ENCODE measurements at places on chromosomes 7 and 10.

DNA sequence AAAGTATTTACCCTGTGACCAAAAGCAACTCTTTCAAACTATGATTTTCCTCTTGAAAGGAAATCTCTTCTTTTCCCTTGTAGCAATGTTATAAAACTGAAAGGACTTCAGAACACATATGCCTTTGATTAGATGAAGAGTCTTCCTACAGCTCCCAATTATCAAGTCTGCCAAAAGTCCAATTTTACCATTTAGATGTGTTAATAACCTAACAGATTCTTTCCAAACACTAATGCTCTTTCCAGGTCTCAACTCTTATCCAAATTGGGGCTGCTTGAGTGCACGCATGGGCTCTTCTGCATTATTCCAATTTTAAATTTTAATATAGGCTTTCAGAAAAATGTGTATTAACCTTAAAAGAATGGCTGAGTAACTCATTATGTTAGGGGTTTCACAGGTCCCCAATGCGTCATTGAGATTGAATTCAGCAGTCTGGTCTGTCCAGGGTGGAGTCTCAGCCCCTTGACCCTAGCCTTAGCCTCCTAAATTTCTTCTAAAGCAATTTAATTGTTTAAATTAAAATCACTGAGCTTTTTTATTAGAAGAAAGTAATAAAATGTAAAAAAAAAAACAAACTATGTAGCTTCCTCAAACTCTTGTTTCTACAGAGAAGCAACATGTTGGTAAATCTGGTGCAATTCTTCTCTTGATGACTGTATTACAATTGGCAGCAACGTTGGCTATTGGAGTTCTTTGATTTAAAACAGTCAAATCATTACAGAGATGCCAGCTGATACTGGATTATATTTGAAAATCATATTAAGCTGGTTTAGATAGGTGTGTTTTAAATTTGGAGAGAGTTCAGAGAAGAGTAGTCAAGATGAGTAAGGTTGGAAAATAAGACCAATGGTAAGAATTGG lies 170.4 kb downstream of the DKK1 start:
- no peak for DNase-seq

DNA sequence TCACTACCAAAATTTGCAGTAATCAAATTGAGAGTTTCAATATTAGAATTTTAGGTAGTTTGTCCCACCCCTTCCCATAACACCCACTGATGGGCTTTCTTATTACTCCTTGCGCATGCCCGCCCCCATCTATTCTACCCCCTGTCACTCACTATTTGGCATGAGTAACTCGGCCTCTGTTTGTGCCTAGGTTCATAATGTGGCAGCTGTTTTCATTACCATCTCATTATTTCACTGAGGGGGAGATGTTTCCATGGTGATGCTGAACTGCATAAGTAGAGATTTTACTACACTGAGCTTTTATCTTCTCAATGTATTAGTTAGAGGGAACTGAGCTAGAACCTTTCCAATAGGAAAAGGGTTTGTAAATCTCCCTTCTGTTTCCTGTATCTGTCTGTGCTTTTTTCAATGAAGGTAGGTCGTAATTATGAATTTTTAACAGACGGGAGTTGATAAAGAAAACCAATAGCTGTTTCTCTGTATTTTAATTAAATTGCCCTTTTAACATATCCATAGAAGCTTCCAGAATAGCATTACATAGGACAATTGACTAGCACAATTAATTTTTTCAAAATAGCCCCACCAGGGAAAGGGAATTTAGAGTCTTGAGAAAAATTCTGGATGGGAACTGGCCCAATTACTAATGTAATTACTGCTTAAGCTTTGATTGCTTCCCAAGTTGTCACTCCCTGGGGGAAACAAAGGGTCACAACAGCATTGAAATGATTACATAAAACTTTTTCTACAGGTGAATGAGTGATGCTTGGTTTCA lies 33.4 kb downstream of the PRPS1L1 start:
- peak; percentile 56 for DNase-seq

DNA sequence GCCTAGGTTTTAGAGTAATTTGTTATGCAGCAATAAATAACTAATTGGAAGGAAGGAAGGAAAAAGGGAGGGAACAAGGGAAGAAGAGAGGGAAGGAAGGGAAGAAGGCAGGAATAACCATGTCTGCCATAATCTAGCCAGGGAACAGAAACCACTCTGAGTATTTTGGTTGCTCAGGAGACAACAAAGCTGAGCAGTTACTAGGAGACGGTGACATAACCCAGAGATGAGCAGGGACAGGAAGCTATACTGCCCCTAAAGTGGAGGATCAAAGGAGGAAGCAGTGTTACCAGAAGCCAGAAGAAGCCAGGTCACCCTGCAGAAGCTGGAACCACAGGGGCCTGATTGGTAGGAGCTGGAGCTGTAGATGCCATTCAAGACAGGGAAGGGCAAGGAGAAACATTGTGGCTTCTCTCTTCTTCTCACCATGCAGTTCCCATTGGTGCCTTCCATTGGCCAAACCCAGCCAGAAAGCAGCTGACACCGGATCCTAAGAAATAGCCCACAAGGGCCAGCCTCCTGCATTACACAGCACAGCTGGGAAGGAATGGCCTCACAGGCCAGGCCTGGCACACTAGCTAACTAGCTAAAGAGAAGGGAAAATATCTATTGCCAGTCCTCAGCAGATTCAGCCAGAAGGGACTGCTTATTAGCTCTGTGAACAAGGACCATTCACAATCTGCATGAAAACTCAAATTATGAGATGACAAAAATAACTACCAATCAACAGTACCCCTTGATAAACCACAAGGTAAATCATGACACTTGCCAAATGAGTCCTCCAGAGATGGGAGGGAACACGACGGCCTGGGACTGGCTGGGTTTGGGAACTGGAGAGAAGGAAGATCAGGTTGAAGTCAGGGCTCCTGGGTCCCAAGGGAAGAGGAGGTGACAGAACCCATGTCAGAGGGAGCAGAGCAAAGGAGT lies 184.5 kb upstream of the NFE2L3 start:
- no peak for DNase-seq

DNA sequence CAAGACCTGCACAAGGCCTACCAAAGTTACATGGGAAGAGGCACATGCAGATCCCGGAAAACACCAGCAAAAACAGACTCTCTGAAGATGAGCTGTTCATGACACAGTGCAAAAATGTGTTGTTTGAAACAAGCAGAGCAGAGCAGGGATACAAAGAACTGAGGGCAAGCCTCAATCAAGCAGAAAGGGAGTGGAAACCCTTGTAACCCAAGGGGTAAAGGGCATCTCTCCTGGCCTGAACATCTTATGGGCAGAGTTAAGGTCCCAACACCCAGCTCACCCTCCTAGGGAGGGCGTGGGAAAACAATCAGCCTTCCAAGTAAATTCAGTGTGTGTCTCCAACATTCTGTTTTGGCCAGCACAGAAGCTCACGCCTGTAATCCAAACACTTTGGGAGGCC lies 10.5 kb downstream of the PSPH start:
- DNase-seq: no peak

GRCh38 chr10:21364196-21365114 lies 161.0 kb downstream of the SKIDA1 start:
- DNase-seq: no peak
